DMS79 (cell line): ENCODE measurements at places on chromosomes 7 and 10.
A peak's percentile ranks its signal among the peaks of the same experiment; 100 is the strongest.

DNA sequence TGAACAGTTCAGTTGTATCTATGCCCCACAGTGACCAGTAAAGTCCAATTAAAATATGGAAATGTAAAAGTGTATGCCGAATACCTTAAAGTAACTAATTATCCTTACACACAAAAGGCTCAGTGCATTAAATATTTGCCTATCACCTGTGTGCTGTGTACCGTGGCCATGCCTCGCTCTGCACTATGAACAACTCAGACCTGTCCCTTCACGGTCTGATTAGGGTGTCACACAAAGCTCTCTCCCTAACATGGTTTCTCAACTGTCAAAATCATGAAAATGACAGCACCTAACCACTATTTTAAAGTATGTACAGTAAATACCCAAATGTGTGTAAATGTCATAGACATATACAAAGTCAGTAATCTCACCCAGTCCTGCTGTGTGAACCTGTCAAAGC lies 43.1 kb downstream of the STK17A start:
- DNase-seq = no peak

- DNase-seq = no peak
Observed at GRCh38 chr10:4635388-4635787, 190.6 kb upstream of the AKR1E2 start.

- no peak for DNase-seq
Observed at GRCh38 chr10:15442056-15442455, 71.0 kb upstream of the FAM171A1 start.

DNA sequence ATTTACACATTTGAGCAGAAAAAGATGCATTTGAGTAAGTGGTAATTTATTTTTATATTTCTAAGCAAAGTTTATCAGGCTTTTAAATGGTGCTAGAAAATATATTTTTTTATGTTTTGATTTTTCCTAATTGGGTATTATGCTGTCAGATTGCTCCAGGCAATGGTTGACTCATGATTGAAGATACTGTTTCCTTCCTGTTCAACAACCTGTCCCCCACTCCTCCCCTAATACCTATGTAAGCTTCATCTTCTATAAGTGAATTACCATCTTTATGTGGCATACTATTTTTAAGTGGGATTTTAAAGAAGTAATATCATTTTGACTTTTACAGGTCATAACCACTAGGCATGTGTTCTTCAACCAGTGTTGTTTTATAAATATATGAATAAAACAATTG lies 21.4 kb downstream of the TSPAN13 start:
- DNase-seq = no peak

DNA sequence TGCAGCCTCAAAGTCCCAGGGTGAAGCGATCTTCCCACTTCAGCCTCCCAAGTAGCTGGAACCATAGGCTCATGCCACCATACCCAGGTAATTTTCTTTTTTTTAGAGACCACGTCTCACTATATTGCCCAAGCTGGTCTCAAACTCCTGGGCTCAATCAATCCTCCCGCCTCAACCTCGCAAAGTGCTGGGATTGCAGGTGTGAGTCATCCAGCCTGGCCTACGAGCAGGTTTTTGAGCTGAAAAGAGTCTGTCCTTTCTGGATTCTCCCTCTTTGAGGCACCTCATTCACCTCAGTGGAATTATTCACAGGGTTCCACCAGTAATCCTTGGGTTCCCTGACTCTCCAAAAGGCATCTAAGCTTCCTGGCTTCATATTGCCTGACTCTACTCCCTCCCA lies 7.6 kb upstream of the LEP start:
- DNase-seq = no peak

- DNase-seq = no peak
Observed at GRCh38 chr10:112383325-112383724, 9.4 kb downstream of the ACSL5 start.

DNA sequence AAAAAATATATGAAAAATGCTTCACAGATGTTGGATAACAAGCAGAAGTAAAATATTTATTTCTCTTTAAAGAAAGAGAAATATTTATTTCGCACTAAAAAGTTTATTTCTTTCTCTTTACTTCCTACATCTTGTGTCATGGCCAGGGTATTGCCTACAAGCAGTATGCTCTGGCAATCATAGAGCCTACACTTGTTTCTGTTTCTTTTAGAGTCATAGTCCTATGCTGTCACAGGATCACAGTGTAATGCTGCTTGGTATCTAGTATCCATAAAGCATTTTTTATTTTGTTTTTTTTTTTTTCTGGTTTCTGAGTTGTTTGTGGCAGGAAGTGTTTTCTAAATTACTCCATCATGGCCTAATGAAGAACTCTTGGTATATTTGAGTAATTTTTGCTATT lies 116.0 kb downstream of the ATRNL1 start:
- DNase-seq = no peak

DNA sequence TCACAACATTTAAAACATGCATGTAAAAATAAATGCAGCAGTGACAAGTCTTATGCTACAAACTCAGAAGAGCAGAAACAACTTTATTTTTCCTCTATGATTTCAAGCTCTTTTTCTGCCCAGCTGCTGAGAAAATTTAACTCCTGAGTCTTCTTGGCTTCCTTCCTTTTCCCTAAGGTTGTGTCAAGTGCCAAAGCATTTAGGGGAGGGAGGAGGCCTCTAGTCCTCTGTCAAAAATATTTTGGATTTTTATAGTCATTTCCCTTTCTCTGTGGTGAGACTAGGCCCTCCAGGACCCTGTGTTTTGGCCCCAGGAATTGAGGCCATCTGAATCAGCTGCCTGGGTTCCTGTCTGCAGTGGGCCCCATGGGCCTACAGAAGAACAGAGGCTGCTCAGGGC lies 11.0 kb upstream of the PILRB start:
- DNase-seq = no peak

DNA sequence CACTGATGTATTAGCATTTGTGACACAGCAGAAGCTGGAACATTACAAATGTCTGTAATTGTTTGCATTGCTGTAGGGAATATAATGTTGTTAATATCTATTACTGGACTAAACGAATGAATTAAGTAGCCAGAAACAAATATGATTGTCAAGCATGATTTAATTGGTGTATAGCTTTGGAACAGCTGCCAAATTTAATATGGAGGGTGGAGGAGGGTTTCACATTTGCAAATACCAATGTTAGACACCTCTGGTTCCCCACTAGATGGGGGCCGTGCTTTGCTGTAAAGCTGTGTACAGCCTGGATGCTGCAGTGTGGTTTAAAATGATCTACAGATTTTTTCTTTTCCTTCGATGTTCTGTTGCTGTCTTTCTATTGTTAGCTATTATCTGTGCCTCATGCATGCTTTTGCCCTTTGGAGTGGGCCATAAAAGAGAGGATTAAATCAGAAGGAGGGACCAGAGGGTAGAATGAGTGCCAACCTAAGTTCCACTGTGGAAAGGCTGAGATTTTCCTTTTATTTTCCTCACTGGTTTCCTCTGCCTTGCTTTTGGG lies 23.1 kb downstream of the DNAJB9 start:
- DNase-seq = peak; percentile 23

DNA sequence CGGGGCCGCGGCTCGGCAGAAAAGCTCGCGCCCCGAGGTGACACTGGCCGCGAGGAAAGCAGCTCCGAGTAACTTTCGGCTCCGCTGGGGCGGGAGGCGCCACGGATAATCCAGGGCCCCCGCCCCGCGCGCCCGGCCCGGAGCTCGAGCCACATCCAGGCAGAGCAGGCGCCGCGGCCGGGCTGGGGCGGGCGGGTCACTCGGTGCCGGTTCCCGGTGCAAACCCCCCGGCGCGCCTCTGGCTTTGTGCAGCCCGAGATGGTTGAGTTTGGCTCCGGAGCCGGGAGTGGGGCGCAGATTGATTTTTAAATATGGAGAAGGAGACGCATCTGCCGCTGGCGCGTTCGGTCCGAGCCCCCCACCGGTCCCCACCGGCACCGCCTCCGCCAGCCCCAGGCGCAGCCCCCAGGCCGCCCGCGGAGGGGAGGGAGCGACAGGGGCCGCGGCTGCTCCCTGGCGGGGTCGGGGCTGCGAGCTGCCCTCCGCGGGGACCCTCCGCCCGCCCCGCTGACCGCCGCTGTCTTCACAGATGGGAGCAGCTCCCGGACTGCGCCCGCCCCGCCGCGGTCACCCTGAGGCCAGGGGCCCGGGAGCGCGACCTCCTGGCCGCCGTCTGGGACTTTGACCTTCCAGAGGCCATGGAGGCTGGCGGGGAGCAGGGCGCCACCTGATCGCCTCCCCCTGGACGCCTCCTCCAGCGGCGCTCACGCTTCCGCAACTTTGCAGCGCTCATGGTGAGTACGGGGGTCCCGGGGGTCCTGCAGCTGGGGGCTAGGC lies 643 bp downstream of the ADGRA1 start:
- DNase-seq = no peak

GRCh38 chr7:85001495-85002345 lies 185.1 kb downstream of the SEMA3D start:
- peak; percentile 19 for DNase-seq

- no peak for DNase-seq
Observed at GRCh38 chr7:51158742-51159445, 157.7 kb downstream of the COBL start.

DNA sequence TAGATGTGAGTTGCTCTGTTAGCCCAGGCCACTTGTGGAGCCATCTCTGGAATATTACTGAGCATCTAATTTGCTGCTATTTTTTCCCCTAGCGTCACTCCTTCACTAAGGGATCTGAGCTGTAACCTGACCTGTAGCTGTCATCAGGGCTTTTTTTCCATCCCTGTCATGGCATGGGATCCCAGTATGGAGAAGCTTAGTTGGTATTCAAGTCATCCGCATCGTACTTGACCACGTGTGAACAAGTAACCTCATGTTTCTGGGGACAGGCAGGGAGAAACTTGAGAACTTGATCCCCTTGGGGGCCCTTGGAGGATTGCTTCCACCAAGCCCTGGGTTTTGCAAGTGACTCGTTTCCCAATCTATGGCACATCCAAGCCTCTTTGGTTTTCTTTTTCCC lies 474.4 kb upstream of the GALNT17 start:
- peak; percentile 34 for DNase-seq

DNA sequence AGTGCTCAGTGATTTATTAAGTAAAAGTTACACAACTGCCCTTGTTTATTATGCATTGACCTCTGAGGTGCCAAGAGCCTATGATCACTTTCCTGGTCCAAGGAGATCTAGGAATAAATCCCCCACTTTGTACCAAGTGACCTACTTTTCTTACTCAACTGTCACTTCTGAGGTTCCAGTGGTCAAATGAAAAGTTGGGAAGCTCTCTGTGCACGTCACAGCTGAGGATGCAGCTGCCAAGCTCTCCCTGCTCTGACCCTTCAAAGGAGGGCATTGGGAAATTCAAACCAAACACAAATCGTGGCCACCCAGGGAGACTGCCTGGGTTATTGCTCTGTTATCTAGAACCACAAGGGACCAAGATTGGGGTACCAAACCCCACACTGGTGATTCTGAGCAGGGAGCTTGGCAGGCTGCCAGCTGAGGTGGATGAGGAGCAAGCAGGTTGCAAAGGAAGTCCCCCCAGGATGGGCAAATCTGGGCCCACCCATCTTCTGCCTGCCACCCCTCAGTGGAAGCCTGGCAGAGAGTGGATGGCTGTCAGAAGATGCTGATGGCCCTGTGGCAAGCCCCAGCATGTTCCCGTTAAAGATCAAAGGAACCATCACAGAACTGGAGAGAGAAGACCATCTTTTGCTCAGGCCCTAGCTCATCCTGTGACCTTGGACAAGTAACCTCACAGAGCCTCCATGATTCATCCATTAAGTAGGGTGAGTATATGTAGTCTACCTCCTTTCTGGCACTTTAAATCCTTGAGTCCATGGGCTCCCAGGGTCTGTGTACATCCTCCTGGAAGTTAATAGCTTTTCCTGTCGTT lies 106.8 kb downstream of the PPP1R3C start:
- no peak for DNase-seq

DNA sequence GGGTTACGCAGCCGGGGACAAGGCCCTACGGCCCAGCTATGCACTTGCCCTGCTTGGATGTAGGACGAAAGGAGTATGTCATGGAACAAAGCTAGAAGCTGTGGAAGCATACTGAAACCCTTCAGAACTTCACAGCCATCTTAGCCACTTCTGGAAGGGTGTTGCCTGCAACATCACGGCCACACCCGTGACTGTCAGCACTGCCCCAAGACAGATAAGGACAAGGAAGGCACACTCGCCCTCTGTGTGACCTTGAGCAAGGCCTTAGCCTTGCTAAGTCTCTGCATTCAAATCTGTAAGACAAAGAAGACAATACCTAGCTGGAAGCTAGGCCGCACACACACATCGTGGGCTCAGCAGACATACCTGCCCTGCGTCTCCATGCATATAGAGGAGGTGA lies 352.5 kb upstream of the MGMT start:
- DNase-seq = no peak

DNA sequence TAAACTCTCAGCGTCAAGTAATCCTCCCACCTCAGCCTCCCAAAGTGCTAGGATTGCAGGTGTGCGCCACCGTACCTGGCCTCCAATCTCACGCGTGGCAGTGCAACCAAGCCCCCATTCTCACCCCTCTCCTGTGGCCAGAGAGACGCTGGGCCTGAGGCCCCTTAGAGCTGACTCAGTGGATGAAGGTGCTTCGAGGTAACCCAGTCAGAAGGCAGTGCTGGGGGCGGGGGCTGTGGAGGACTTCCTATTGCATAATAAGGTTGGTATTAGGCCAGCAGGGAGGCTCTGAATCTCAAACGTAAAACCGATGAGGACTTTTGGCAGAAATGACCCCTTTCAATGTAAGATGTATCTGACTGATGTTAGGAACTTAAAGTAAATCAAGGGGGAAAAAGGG lies 229.3 kb downstream of the USP6NL start:
- no peak for DNase-seq

DNA sequence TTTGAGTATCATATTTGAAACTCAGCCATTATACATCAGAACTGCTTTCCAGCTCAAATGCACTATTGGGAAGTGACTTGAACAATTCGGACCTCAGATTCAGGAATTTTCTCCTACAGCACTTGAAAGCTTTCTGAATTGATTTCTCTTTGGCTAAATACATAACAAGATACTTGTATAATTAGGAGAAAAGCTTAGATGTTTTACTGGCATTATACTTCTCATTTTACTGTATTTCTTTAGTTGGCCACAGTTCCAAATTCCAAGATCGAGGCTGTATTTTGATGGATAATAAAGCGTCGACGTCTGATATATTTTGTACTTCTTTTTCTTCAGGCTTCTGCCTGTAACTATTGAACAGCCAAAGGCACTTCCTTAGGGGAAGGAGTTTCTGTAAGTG lies 26.7 kb upstream of the LYZL2 start:
- DNase-seq = no peak

DNA sequence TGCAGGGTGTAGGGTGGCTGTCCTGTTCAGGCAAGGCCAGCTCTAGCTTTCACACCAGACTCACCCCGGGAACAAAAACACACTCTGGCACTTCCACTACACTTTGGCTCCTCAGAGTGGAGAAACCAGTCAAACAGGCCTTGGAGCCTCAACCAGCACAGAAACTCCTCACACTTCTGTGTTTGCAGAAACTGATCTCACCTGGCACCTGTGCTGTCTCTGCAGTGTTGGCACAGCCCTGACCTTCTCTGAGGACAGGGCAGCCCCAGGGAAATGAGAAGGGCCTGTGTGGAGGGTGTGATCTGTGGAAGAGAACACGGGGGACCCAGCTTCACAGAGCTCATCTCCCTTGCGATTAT lies 4.1 kb upstream of the CALML5 start:
- peak; percentile 71 for DNase-seq

GRCh38 chr10:119395280-119396007 lies 147.1 kb downstream of the RGS10 start:
- no peak for DNase-seq
